ENCODE measurements at places on chromosomes 3 and 15. TPM values are rescaled to one million over a fixed set of nuclear protein-coding genes. Genes with fewer than 3 reads are reported as not detected.

GRCh38 chr3:129317014-129317771 lies 38.5 kb downstream of the HMCES start:
- no peak for DNase-seq

DNA sequence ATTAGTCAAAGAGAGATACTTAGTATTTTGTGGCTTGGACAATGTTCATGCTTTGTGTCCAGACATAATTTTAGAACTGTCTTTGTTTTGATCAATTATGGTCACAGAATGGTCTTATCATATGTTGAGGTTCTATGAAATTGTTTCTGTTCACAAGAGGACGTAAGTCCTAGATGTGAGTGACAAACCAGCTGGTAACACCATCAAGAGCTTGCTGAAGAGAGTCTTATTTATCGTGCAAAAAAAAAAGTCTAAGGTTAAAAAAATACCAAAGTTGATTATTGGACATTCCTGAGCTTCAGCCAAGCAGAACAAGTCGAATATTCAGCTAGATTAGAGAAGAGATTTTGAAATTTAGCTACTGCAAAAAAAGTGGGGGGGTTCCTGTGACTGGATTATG lies 495.9 kb upstream of the NAALADL2 start:
- no peak for DNase-seq

- DNase-seq, result no peak
Observed at GRCh38 chr15:77546050-77546501, 86.6 kb downstream of the LINGO1 start.

GRCh38 chr3:77539014-77539413 lies 499.1 kb downstream of the ROBO2 start:
- no peak for DNase-seq

The GPR156 gene
- polyA plus RNA-seq, result not detected
